ENCODE measurements at places on chromosomes 7 and 10.

GRCh38 chr10:126073606-126074005, 177.2 kb downstream of the FANK1 start:
- DNase-seq, result no peak

- DNase-seq, result no peak
These were observed 271.0 kb downstream of the MTERF1 start for GRCh38 chr7:91609525-91609924.

DNA sequence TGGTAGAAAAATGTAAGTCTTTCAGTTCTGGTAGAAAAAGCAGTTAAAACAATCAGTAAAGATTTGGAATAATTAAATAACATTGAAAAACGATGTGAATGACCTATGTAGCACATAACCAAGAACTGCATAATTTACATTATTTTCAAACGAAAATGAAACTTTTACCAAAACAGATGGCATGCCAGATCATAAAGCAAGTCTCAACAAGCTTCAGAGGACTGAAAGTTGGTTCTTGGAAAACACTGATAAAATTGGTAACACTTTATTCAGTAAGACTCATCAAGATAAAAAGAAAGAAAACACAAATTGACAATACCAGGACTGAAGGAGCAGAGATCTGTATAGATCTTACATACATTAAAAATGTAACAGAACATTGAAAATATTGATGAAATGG, 92.8 kb downstream of the VIPR2 start:
- no peak for DNase-seq

GRCh38 chr10:112490545-112490944, 43.5 kb downstream of the VTI1A start:
- no peak for DNase-seq

DNA sequence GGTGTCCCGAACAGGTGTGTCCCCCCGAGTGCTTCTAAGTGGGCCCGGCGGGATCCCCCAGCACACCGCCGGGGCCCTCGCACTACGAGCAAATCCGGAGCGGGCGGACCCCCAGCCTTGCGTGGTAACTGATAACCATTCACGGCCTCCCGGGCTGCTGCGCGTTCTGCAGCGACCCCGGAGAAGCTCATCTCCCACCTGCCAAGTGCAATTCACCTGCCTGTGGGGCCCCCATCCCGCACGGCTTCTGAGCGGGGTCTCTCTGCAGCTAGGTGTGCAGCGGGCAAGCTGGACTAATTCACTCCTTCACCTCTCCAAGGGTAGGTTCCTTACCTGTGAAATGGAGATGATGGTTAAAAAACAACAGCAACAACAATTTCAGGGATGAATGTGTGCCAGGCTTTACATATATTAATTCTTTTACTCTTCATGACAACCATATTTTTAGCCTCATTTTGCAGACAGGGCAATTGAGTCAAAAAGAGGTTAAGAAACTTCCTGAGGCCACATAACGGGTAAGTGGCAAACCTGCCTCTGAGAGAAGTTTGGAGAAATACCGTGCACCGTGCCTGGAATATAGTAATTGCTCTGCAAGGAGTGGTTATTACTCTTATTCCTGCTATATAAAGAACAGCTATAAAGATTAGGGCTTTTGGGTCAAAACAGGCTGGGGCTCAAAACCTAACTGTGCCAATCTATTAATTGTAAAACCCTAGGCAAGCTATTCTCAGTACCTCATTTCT, 652 bp upstream of the PODXL start:
- DNase-seq, result peak; percentile 83

- peak; percentile 26 for DNase-seq
These were observed 43.3 kb downstream of the FRMPD2 start for GRCh38 chr10:48231178-48231577.

GRCh38 chr7:29878081-29878688, 71.9 kb downstream of the WIPF3 start:
- no peak for DNase-seq

GRCh38 chr7:27185013-27185853, at the start of gene HOXA11:
Gene HOXA11, minus strand, starts transcription at chr7:27185232. Its CDS starts 88 bp downstream, at chr7:27185144.
- DNase-seq, result no peak

DNA sequence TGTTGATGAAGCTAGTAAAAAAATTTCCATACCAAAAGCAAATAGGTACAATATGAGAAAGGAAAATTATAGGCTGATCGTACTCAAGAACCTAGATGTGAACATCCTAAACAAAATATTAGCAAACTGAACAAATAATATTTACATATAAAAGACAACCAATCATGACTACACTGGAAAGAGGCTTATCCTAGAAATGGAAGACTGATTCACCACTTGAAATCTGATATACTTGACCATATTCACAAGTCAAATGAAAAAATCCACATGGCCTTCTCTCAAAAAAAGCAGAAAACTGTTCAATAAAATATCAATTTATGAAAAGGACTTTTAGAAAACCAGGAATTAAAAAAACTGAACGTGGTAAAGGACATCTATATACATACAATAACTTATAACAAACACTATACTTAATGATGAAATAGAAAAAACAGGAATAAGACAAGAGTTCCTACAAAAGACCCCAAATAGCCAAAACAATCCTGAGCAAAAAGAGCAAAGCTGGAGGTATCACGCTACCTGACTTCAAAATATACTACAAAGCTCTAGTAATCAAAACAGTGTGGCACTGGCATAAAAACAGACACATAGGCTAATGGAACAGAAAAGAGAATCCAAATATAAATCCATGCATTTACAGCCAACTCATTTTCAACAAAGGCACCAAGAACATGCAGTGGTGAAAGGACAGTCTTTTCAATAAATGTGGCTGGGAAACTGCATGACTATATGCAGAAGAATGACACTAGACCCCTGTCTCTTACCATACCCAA, 29.2 kb upstream of the FAM180A start:
- DNase-seq, result no peak

DNA sequence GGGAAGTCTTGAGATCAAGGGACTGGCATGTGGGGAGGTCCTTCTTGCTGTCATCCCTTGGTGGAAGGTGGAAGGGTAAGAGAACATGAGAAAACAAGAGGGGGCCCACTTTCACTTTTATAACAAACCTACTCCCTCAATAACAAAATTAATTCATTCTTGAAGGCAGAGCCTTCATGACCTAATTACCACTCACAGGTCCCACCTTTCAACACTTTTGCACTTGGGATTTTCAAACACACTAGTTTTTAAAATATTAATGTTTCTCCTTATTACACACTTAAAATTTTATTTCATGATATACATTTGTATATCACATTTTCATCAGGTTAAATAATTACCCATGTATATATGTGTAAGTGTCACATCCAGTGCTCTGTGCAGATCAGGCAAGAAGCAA, 2.0 kb downstream of the ST7 start:
- no peak for DNase-seq

GRCh38 chr7:952548-953441, 1.7 kb downstream of the ADAP1 start:
- no peak for DNase-seq

DNA sequence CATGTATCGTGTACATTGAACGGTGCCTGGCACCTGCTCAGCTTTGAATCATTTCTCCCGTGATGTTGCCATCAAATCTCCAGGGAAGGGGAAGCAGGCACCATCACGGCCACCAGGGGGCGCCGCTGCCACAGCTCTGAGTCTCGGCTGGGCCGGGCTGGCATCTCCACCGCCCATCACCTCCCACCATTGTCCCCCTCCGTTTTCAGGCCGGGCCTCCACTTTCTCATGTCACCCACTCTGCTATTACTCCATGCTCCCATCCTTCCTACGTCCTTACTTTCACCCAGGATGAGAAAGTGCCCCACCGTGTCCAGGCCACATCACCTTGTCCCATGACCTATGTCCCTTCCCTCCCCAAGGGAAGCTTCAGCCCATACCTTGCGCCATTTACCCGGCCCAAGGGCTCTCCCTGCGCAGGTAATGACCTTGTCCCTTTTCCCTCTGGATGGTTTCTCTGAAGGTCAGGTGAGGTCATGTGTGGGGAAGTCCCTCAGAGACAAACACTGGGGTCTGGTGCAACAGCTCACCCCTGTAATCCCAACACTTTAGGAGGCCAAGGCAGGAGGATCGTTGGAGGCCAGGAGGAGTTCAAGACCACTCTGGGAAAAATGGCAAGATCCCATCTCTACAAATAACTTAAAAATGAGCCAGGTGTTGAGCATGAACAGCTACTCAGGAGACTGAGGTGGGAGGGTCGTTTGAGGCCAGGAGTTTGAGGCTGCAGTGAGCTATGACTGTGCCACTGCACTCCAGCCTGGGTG, 31.8 kb upstream of the OCM2 start:
- DNase-seq, result peak; percentile 98

DNA sequence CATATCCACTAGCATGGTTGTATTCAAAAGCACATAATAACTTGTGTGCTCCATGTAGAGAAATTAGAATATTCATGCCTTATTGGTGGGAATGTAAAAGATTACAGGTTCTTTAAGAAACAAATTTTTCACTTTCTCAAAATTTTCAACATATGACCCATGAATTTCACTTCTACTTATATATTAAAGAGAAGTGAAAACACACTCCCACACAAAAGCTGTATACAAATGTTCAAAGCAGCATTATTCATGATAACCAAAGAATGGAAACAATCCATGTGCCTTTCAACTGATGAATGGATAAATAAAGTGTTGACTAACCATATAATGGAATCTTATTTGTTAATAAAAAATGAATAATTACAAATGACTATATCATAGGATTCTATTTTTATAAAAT, 694.5 kb upstream of the PCDH15 start:
- DNase-seq, result no peak

DNA sequence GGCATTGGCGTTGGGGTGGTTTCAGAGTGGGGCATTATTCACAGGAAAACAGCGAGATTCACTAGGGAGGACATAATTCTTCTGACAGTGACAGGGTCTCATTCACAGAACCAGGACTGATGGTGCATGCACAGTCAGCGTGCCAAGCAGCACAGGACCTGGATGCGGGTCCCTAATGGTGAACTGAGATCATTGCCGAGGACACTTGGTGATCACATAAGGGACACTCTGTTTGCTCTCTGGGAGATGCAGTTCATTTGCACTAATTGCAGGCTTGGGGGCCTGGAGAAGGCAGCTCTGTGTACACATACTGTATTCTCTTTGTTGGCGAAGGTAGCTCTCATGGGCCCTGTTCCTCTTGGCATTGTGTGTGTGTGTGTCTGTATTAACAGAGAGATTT, 716.1 kb downstream of the PHTF2 start:
- no peak for DNase-seq

- no peak for DNase-seq
These were observed 32.6 kb upstream of the AP5Z1 start for GRCh38 chr7:4742852-4743251.

DNA sequence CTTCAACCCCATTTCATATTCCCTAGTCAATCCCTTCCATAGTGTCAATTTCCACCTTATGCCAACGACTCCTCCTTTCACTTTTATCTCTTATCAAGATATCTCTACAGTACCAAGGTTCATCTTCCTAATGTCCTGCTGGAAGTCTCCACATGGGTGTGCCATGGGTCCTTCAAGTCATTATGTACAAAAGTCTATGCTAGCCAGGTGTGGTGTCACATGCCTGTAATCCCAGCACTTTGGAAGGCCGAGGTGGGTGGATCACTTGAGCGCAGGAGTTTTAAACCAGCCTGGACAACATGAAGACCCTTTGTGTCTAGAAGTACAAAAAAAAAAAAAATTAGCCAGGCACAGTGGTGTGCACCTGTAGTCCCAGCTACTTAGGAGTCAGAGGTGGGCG, 47.6 kb downstream of the PRTFDC1 start:
- no peak for DNase-seq

DNA sequence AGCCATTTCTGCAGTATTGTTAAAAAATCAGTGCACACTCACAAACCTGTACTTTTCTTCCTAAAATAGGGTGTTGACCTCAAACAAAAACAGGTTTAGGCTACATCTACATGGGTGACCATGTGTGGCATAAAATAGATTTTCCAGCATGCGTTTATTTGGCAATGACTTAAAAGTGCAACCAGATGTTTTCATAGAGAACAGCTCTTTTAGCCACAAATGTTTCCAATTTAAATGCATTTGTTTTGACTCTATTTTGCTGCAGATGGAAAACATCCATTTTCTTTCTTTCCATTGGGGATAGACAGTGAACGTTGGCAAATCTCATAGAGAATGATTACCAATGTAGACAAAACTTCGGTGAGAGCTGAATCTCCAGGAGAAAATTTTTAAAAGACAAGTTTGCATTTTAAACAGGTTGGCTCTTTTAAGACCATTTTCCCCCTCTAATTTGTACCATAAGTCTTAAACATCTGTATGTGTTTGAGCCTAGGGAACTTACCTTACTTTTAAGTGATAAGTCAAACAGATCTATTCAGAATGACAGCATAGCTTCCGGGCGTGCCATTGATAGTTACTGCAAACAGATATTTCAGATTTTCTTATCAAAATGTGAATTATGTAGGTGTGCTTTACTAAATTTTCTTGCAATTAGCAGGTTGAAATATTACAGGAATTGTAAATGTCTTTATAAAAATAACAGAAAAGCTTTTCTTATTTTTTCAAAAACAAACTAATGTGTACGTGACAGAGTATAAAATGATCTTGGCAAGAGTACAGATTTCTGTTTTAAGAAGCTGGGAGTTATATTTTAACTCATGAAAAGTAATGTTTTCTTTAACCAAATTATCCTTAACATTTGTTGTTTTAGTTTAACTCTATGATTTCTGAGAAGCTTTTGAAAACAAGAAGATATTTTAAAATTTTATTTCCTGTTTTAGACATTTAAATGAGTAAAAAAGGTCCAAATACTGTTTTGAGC, 144.9 kb downstream of the HGF start:
- no peak for DNase-seq

- DNase-seq, result no peak
These were observed 14.3 kb downstream of the WASL start for GRCh38 chr7:123734498-123734897.

DNA sequence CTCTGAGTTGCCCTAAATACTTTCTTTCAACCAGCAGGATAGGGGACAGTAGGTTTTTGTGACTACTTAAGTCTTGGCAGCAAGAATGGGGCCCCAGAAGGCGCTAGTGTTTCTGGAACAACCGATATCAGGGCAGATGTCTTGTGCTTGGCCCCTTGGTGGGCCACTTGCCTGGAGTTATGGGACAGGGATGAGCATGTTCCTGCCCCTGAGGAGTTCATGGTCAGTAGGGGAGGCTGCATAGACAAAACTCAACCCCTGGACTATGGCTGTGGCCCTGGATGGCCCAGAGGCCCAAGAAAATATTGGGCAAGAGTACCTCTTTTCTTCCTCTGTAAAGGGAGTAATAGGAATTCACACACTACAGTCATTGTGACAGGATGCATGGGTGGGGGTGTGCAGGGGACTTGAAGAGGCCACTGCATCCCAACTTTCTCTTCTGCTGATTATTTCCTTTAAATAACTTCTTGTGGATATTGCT, 57.7 kb upstream of the IGFBP3 start:
- no peak for DNase-seq

- no peak for DNase-seq
These were observed 33.4 kb downstream of the PTPN12 start for GRCh38 chr7:77570330-77571011.
